ENCODE measurements at places on chromosomes 3 and 15.

GRCh38 chr3:140950144-140950543 lies 8.5 kb downstream of the SLC25A36 start:
- DNase-seq = no peak

DNA sequence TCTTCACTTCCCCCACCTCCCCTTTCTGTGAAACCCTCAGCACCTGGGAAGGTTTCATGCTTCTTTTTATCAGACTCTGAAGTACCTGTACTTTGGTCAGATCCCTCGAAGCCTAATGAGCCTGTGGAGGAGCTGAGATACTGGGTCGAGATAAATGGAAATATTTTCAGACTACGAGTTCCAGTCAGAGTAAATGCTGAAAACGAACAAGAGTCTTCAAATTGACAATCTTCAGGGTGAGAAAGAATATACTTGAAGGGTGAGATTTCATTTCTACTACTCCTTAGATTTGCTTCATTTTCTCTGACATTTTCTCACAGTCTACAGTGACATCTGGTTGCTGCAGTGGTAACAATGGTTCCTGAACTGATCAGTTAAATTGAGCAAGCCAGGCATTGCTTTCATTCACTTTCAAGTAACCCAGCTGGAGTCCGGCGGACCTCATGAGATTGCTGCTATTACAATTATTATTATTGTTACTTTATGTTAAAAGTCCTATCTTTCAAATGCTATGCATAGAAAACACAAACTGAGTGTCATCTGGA lies 337.2 kb downstream of the VGLL3 start:
- DNase-seq = no peak

DNA sequence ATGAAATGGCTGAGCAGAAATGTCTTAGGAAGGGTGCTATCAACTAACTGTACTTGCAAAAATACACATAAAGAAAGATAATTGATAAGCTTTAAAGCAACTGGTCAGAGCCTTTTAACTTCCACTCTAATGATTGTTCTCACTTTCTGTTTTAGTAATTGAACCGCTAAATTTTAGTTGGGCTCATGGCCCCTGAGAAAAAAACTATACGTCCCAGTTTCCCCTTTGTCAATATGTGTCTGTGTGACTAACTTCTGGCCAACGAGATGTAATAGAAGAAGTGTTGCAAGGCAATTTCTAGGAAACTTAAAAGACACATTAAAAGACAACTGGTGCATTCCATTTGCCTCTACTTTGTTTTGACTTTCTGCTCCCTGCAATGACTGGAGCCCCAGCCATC lies 223.9 kb downstream of the NR1D2 start:
- no peak for DNase-seq

DNA sequence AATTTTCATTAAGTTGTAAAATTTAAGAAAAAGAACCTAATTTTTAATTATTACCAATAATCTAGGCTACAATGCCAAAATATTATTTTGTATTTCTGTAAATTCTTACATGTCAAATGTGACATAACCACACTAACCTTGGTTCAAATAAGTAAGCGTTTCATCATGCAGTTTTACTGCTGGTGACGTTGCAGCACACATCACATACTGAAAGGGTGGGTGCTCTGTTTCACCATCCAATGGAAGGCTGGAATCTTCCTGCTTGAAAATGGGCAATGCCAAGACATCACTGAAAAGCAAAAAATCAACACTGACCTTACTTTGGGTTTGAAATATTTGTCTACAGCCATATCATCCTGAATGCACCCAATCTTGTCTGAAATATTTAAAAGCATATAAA lies 14.8 kb downstream of the UBP1 start:
- DNase-seq = no peak

DNA sequence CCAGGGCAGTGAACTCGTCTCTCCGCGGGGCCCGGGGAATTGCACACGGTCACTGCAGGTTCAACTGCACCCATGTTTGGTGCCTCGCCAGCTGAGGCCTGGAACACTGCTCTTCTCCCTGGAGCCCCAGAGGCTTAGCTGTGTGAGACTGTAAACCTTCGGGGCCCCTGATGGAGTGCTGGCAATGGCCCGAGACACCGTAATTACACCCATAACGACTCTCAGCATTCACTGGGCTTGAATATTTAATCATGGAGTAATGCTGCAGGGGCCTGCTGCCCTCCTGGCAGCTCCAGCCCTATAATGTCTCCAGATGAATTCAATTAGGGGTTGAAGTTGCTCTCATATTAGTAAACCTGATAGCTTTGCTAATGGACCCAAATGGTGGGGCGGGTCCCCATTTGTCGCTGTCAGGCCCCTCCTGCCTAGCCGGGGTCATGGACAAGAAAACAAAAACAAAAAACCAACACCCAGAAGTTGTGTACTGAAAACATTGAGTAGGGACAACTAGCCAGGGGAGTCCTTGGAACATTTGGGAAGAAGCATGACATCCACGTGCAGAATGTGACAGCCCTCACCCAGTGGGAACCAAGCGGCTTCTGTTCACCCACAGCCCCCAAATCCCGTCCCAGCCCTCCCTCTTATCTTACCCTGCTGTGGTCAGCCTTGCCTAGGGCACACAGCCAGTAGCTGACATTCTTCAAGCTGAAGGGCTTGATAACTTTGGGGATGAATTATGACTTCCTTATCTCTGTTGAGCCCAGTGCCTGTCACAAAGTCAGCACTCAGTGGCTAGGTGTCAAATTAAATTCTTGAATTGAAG lies 74.3 kb upstream of the SCN5A start:
- DNase-seq = peak; percentile 4

- no peak for DNase-seq
Observed at GRCh38 chr3:63479661-63480035, 172.8 kb upstream of the SNTN start.

- no peak for DNase-seq
Observed at GRCh38 chr3:158506456-158506855, 64.5 kb upstream of the MLF1 start.

- peak; percentile 37 for DNase-seq
Observed at GRCh38 chr3:69540706-69541581, 155.1 kb upstream of the FRMD4B start.

DNA sequence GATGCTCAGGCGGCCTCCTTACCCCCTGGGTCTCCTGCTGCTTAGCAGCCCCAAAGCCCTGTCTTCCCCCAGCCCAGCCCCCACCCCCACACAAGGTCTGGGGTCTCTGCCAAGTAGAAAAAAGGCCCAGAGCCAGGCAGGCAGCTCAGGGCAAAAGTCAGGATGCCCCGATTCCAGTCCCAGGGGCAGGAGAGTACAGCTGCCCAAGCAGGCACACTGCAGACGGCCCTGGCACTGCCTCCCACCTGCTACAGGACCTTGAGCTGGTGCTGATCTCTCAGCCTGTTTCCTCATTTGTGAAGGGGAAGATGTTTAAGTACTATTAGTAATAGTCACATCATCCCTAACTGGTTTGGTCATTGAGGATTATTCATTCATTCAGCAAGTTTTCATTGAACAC lies 12.6 kb downstream of the TMEM43 start:
- no peak for DNase-seq

DNA sequence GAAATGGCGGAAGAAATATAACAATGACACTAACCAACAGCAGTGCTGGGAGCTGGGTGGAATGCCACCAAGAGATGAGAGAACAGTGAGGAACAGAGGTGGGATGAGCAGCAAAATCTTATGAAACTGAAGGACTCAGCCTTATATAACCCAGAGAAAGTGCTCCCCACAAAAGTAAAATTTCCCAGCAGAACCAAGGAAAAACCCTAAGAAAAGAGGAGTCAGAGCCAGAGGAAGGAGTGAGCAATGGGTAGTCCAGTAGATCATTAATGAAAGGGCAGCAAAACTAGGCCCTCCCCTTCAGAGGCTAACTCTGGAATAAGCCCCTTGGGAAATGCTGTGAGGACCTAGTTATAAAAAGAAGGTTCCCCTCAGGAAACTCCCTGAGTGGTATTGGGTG lies 24.7 kb upstream of the UBE2E1 start:
- DNase-seq = no peak

DNA sequence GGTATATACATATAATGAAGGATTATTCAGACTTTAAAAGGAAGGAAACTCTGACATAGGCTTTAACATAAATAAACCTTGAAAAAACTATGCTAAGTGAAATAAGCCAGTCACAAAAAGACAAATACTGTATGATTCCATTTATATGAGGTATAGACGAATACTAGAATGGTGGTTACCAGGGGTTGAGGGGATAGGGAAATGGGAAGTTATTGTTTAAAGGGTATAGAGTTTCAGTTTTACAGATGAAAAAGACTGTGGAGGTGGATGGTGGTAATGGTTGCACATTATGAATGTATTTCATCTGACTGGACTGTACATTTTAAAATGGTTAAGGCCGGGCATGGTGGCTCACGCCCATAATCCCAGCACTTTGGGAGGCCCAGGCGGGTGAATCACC lies 41.7 kb downstream of the FRMD5 start:
- no peak for DNase-seq

Data from umbilical cord (tissue), 2 donors.